ENCODE measurements at places on chromosomes 16 and 17.

- no peak for DNase-seq
Measured at GRCh38 chr17:60354223-60354622, 37.7 kb downstream of the USP32 start.

DNA sequence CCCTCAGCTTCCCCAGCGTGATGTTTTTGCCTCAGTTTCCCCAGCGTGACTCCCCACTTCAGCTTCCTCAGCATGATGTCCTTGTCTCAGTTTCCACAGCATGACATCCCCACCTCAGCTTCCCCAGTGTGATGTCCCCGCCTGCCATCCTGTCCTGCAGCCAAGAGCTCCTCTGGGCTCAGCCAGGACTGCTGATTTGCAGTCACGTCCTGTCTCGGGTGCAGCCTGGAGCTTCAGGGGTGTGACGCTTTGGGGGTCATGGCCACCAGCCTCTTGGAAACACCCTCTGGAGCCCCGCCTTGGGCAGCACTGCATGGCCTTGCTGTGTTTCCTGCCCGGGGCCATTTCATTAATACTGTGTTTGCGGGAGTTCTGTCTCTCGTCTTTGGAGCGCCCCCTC, 16.5 kb upstream of the NUDT16L1 start:
- DNase-seq, result no peak

- DNase-seq, result no peak
Measured at GRCh38 chr17:63547083-63547523, 3.2 kb upstream of the DCAF7 start.

- no peak for DNase-seq
Measured at GRCh38 chr16:81080233-81080632, 3.2 kb upstream of the C16orf46 start.

- DNase-seq, result no peak
Measured at GRCh38 chr16:87961623-87962022, 10.4 kb downstream of the BANP start.

- no peak for DNase-seq
Measured at GRCh38 chr17:38605411-38605840, 326 bp downstream of the SRCIN1 start.

- DNase-seq, result no peak
Measured at GRCh38 chr17:80097127-80097621, 4.2 kb upstream of the GAA start.

DNA sequence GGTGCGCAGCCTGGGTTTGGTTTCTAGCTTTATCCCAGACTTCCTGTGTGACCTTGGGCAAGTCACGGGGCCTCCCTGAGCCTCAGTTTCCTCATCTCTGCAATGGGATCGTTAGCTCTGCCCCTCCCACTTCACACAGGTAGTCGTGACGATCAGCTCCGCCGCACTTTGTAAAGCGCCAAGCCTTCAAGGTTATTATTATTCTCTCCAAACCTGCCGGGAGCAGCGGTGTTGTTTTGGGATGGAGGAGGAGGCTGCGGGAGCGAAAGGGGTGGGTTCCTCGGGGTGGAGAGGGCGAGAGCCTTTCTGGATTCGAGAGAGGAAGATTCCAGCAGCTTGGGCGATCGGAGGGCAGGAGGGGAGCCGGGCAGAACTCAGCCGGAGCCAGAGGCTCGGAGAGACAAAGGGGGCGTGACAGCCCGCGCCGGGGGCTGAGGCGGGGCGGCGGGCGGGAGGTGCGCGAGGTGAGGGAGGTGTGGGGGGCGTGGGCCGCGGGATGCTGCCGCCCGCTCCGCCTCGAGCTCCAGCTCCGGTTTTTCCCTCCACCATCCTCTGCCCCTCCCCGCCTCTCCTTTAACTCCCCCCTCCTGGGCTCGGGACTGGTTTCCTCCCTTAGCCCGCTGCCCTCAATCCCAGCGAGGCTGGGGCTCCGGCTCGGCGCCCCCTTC, at the start of gene EFNB3:
EFNB3 (plus strand) TSS at position 602 of the 668 bp plus-strand sequence. CDS start 397 bp downstream, outside the sequence.
- no peak for DNase-seq
